ENCODE measurements at places on chromosomes 16 and 17.

DNA sequence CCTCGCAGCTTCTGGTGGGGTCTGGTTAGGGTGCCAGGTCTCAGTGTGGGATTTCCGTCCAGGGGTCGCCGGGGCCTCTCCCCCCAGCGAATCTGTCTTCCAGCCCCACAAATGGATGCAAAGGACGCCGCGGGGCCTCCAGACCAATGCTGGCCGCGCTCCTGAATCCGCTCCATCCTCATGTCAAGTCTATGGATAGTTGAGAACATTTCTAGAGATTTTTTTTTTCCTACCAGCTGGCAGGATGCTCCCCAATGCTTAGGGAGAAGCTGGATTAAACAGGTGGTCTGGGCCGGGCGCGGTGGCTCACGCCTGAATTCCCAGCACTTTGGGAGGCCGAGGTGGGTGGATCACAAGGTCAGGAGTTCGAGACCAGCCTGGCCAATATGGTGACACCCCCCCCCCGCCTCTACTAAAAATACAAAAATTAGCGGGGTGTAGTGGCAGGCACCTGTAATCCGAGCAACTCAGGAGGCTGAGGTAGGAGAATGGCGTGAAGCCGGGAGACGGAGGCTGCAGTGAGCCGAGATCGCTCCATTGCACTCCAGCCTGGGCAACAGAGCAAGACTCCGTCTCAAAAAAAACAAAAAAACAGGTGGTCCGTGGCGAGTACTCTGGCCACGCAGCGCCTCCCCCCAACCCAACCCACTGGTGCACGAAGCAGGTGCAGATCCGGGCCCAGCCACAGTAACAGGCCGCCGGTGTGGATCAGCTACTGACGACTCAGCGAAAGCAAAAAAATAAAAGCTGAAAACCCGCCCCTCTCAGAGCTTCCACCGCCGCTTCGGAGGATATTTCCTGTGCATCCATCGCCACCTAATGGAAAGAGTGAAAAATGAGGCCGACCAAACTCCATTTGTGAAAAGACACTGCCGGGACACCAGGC is 1.1 kb upstream of the NXN start:
- DNase-seq = no peak

DNA sequence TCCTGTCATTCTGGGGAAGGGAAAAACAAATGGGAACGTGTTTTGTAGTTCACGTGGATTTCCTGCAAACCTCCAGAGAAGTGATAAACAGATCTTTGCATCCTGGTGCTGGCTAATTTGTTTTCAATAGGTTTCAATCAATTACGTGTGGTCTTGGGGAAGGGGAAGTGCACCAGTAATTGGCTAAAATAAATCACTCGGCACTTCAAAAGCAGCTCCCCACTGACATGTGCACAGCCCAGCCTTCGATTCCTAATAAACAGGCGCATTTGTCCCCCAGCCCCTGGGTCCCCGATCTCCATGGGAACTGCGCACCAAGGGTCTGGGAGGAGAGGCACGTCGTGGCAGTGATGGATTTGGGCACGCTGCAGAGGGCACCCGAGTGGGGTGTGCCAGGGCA is 112.9 kb upstream of the GSE1 start:
- no peak for DNase-seq

DNA sequence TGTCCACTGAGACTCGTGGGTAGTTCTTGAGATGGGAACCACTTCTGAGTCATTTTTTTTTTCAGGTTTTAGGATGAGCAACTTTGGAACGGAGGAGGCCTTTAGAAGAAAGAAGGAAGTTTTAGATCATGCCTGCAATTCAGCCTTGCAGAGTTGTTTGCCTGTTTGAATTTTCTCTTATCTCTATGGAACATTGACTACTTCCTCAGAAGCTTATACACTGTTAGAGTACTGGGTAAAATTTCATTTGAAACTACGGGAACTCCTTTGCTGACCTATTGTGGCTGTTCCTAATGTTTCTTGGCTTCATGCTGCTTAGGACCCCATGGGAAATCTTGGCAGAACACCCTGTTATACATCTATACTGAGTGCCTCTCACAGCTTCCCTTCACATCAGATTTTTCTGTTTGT is 70.8 kb downstream of the MAP2K6 start:
- no peak for DNase-seq

- no peak for DNase-seq
These were observed 8.1 kb downstream of the CRISPLD2 start for GRCh38 chr16:84827897-84828296.

DNA sequence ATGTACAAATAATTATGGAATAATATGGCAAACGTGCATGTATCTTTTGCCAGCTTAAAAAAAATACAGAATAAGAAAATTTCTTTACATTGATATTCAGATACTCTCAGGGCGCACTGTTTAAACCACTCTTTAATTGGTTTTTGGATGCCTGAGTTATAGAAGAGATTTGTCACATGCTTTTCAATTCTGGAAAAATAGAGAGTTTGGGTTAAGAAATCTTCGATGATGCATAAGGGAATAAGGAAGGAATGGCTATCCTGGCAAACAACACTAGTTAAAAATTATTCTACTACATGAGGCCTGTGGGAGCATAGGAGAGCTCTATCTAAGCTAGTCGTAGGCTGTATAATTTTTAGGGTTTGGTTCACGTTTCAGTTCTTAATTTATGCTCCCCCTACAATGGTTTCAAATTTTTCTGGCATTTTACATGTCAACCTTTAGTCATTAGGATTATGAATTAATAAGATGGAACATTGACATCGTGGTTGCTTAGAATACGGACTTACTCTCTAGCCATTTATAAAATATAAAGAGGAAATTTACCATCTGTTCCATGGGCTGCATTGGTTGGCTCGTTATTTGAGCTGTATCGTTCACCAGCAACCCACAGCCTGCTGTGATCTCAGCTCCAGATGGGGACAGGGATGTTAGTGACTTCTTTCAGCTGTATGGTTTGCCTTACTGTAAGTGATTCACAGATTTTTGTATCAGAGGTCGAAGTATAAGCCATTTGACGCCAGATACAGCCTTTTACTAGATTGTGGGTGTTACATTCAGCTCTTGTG is 15.9 kb downstream of the NARF start:
- DNase-seq = no peak

- DNase-seq = no peak
These were observed 33.2 kb upstream of the TAC4 start for GRCh38 chr17:49881054-49881402.

- DNase-seq = peak; percentile 99
These were observed 1.3 kb upstream of the IRX5 start for GRCh38 chr16:54929090-54930004.

DNA sequence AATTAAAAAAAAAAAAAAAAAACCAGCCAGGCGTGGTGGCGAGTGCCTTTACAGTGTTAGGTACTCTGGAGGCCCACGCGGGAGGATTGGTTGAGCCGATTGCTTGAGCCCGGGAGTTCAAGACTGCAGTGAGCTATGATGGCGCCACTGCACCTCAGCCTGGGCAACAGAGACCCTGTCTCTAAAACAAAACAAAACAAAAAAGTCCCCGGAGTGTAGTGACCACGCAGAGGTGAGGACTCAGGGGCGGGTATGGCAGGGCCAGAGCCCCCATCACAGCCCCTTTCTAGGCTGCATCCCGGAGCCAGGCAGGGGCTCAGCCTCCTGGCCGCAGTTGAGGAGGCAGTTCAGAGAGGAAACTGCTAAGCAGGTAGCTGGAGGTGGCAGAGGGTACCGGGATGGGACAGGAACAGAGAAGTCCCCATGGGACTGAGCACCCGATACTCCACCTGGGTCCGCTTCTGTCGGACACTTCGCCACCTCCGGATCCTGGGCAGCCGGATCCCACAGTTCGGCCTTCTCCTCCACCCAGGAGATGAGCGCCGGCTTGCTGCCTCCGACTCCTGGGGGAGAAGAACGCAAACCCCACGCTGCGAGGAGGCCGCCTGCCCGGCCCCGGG is 800 bp downstream of the ZNF747 start:
- no peak for DNase-seq

- no peak for DNase-seq
These were observed 932 bp downstream of the ZNF267 start for GRCh38 chr16:31874366-31875111.

DNA sequence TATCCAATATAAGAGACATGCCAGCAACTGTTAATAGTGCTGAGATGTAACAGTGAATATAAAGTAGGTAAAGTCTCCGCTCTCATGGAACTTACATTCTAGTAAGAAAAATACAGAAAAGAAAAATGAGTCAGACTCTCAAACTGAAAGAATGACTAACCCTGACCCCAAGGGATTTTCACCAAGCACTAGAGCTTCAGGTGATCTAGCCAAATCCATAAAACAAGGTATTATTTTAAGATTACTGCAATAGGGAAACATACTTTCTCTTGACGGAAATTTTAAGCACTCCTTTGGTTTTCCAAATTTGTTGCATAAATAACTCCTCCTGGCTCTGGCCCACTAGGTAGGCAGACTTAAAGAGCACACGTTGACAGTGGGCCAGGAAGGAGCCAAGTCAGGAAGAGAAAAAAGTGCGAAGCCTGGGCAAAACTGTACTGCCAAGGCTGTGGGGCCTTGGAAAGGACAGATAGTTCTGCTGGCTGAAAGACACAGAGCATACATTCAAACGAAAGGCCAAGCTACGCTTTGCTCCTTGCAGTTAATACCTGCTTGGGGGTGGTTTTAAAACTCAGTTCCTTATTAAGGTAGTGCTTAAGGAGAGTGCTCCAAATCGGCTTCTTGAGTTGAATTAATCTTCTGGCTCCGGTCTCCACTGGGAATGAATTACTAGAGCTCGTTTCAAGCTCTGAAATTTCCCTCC is 1.4 kb downstream of the GOT2 start:
- no peak for DNase-seq

DNA sequence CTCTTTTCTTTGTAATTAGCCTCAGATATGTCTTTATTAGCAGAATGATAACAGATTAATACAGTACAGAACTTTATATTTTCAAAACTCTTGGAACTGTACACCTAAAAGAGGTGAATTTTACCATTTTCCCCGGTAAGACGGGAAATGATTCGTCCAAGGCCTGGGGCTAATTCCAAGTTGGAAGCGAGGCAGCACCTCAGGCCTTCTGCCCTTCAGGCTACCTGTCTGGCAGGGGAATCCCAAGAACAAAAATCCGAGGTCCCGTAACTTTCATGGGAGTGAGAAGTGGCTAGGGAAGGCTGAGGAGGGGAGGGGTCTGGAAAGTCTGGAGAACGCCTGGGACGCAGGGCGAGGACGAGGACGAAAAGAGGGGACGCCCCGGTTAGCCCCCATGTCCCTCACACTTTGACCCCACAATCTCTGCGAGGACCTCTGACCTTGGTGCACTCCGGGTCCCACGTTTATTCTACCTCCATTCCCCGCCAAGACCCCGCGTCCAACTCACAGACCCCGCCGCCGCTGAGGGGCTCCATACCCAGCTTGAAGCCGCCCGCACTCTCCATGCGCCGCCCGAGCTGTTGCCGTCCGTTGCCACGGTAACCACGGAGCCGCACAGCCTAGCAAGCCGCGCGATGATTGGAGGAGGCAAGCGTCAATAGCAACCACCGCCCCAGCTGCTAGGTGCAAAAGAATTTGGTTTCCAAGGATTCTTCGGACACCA is at the start of gene HYDIN:
Gene HYDIN (minus strand): TSS at position 601 of the 724 bp plus-strand sequence. CDS start 43,827 bp downstream, outside the sequence.
- no peak for DNase-seq

- DNase-seq = no peak
These were observed 17.5 kb downstream of the B9D1 start for GRCh38 chr17:19345067-19345460.

GRCh38 chr17:4324463-4324862 is 42.0 kb downstream of the UBE2G1 start:
- DNase-seq = no peak

Measured in mesenteric fat pad (tissue), 1 donor.